CD4-positive, alpha-beta T cell treated with Interleukin-6 at 100 ng/mL for 8 hours (primary cell): ENCODE measurements at places on chromosomes 2 and 18.

GRCh38 chr2:28128281-28128950, 237.9 kb downstream of the BABAM2 start:
- DNase-seq: no peak

GRCh38 chr18:44901283-44901682, 220.6 kb downstream of the SETBP1 start:
- DNase-seq: no peak

- no peak for DNase-seq
Observed at GRCh38 chr2:105290981-105291660, 38.4 kb downstream of the TGFBRAP1 start.

DNA sequence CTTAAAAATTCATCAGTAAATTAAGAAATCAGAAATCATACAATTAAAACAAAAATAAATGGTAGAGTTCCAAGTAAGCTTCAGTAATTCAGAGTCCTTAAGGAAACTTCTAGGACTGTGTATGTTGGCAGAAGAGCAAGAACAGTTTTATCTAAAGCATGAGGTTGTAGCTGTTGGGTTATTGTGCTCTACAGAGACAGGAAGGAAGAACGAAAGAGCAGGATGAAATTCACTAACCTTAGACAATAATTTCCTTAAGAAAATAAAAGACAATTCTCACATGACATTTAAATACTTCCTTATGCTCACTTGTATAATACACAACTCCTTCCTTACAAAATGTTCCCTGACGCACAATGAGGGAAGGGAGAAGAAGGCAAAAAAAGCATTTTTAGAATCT, 133.4 kb downstream of the STK39 start:
- no peak for DNase-seq

DNA sequence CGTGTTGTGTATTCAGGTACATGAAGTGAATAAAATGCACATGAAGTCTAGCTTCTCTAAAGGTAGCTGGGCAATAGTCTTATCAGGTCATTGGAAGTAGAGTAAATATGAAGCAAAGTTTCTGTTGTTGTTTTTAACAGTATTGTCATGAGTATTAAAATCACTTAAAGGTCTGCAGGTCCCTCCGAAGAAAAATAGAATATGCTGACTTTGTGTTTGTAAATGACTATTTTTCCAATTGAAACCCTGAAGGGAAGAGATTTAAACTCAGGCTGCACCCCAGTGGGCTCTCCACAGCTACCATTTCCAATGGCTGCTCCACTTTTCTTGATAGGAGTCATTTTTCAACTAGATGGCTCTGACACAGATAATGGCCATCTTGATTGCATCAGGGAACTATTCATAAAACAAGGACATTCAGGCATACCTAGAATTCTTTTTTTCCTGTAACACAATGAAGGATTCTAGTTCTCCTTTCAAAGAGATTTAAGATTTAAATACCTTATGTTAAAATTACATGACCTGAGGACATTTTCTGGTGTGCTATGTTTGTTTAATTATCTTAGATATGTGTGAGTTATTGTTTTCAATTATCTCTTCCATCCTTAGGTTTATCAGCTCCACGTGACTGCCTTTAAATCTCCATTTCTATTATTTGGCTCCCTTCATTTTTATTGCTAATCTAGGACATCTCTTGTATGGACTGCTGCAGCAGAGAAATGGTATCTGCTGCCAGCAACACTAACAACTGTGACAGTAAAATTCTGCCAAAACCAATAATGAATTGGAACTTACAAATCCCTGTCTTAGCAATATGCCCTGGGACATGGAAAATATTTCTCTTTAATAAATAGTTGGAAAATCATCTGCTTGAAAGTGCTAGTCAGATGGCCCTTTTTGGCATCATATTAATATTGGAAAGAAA, 149.2 kb upstream of the NOSTRIN start:
- no peak for DNase-seq

DNA sequence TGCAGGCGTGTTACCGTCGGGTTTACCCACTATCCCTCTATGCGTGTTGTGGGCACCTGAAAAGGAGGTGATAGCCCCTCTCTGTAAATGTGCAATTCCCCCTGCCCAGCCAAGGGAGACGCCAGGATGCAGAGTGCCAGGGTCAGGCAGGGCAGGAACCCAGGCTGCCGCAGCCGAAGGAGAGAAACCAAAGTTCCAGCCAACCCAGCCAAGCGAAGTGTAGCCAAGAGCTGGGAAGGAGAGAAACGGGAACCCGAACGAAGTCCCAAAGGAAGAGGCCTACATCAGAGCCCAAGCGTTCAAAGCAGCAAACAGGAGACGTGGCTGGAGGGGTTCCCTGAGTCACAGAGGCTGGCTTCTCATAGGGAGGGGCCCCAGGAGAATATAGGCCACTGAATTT, 24.2 kb upstream of the SPR start:
- no peak for DNase-seq

- no peak for DNase-seq
Observed at GRCh38 chr2:21198637-21199036, 74.9 kb downstream of the TDRD15 start.

DNA sequence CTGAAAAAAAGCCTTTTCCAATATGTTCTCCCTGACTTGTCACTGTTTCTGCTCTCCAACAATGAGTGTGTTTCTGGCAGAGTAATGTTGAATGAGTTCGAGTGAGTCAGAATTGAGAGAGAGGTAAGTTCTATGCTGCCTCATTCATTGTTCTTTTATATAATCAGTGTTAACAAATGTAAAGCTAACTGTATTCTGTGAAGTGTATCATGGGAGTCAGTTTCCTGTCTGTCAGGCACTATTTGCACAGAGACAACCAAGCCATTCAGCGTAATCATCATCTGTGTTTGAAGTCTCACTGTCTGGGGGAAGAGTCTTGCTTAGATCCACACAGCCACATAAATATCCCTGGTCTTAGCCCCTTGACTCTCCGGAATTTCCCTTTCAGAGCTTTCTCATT, 22.0 kb upstream of the UPP2 start:
- DNase-seq: no peak

DNA sequence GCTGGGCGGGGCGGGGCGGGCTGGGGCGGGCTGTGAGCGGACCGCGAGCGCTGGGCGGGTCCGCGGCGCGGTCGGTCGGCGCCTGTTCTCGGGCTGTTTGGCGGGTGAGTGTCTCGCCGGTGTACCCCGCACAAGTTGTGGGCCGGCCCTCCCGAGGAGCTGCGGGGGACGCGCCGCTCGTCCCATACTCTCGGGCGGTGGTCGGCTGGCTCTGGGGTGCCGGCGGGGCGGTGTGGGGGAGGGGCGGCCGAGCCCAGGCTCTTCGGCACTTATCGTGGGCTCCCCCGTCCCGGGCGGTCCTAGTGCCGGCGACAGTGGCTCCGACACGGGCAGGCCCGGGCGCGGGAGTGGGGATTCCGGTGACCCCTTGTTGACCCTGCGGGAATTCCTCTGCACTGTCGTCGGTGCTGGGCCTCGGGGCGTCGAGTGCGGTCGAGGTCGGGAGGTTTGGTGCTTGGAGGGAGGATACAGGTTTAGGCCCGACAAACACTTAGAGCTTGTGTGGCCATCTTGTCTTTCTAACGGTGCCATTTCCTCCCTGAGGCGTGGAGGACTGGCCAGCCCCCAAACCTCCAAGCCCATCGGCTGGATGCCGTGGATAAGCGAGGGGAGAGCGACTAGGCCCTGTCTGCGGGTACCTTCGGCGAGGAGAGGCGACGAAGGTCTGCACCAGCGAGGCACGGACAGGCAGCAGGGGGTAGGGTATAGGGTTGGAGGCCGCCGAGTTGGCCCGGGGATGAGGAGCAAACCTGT, at the start of gene SEPTIN2:
SEPTIN2 (plus strand) TSS at position 47 of the 753 bp plus-strand sequence. CDS start 8,308 bp downstream, outside the sequence.
- DNase-seq: peak; percentile 69

GRCh38 chr2:196954001-196954400, 27.5 kb upstream of the PGAP1 start:
- DNase-seq: no peak

DNA sequence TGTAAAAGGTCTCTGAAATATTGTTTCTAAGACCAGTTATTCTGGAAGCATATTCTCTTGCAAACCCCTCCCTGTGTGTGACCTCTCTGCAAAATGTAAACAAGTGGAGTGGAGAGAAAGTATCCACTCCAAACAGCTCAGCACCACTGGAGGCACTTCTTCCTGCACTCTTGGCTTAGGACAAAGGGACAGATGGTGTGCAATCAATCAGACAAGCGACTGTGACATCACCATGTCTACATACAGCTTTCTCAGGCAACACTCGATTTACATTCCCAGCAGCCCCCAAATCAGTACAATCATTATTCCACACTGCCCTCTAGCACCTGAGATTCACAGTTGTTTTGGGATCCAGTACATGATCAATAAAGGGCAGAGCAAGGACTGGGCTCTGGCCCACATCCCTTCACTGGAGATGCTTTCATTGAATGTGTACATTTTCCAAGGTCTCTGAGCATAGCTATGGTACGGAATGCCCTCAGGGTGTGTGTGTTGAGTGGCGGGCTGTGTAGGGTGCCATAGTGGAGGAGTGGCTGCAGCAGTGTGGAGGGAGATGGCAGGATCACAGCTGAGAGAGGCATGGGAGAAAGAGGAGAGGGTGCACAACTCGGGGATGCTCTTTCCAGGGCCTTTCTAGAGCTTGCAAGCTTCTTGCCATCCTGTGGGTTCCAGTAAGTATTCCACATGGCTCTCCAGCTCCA, 311.8 kb upstream of the ST6GAL2 start:
- DNase-seq: no peak

- DNase-seq: no peak
Observed at GRCh38 chr18:7417727-7418126, 149.4 kb upstream of the PTPRM start.

- no peak for DNase-seq
Observed at GRCh38 chr2:60408811-60409530, 144.5 kb downstream of the BCL11A start.

- DNase-seq: no peak
Observed at GRCh38 chr2:38591152-38591551, 11.6 kb downstream of the HNRNPLL start.
